Stomach (tissue), 19 donors: ENCODE measurements at places on chromosomes 11 and 22.

DNA sequence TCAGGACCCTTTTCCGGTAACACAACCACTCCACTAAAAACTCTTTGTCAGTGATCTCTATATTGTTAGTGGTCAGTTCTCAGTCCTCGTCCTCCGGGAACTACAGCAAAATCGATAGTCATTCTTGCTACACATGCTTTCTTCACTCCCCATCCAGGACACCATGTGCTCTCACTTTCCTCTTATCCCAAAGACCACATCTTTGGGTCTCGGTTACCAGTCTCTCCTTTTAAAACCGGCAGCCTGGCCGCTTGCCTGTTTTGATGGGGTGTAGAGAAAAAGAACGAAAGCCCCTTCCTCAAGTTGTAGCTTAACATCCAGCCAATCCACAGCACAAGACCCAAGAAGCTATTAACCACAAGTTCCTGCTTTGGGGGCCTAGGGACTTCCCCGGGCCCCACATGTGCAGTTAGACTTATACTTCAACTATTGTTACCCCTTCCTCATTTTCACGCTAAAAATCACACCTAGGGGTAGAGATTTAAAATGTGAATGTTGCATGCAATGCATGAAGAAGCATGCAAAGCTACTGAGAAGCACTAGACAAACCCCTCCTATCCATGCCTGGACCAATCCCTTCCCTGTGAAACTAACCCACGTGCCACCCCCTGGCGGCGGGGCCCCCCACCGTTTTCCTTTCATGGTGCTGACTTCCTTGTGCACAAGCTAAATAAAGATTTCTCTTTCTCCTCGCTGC is 1.5 kb upstream of the TOLLIP start:
- no peak for DNase-seq

GRCh38 chr22:34055525-34056200 is 135.4 kb upstream of the LARGE1 start:
- peak; percentile 28 for DNase-seq

GRCh38 chr11:93648158-93648557 is 13.3 kb upstream of the CEP295 start:
- DNase-seq: peak; percentile 42

- DNase-seq: no peak
Measured at GRCh38 chr22:48628891-48629543, 1198.7 kb downstream of the BRD1 start.

DNA sequence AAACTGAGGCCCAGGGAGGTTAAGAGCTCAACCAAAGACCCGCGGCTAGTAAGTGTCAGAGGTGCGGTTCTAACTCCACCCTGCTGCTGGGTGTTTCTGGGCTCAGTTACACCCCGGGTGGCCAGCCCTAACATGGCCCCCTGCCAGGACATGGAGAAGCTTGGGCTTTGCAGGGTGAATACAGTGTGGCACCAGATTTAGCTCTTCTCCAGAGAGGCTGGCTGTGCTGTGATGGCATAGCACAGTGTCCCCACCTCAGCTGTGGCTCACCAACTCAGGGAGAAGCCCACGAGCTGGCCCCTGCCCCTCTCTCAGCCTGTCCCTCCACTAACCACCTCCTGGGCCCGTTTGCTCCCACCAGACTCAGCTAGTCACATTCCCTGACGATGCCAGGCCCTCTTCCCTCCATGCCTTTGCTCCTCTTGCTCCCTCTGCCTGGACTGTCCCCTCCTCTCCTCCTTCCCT is 7.0 kb downstream of the UCP3 start:
- DNase-seq: no peak

- no peak for DNase-seq
Measured at GRCh38 chr11:73506038-73506437, 91.9 kb downstream of the FAM168A start.

GRCh38 chr11:113817162-113817561 is 37.6 kb downstream of the CLDN25 start:
- DNase-seq: no peak

DNA sequence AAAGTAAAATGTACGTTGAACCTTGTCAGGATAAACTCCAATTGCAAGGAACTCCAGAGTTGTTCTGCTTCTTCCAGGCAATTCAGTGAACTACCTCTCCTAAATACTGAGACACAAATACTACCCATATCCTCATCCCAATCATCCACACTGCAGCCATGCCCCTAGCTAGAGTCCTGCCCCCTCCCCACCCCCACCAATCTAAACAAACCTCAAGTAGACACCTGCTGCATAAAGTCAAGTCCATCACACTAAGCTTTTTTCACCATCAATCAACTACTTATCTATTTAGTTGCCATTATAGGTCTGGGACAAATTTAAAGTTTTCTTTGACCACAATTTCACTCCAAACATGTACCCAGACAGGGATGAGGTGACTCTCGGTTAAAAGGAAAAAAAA is 93.2 kb upstream of the APOA1 start:
- peak; percentile 25 for DNase-seq

- DNase-seq: no peak
Measured at GRCh38 chr11:75737314-75737713, 19.7 kb downstream of the MOGAT2 start.

GRCh38 chr11:1218788-1219445 is 3.9 kb upstream of the MUC5B start:
- DNase-seq: no peak

- DNase-seq: no peak
Measured at GRCh38 chr22:27625769-27626674, 175.5 kb downstream of the MN1 start.

DNA sequence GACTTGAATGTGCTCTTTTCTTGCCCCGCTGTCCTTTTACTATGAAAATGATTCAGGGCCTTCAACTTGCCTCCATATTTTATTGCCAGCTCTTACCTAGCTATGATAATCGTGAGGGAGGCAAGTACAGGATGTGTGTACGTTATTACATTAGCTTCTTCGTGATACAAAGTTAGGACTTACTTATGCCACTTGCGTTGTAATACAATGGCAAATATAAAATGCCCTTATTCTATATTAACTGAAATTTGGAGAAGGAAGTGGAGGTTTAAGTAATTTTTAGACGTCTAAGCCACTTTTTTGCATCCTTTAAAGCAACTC is 10.8 kb upstream of the CCT8L2 start:
- DNase-seq: no peak

- DNase-seq: peak; percentile 41
Measured at GRCh38 chr11:68643585-68643984, 40.8 kb upstream of the GAL start.

GRCh38 chr11:131246156-131246555 is 124.3 kb upstream of the NTM start:
- DNase-seq: no peak

DNA sequence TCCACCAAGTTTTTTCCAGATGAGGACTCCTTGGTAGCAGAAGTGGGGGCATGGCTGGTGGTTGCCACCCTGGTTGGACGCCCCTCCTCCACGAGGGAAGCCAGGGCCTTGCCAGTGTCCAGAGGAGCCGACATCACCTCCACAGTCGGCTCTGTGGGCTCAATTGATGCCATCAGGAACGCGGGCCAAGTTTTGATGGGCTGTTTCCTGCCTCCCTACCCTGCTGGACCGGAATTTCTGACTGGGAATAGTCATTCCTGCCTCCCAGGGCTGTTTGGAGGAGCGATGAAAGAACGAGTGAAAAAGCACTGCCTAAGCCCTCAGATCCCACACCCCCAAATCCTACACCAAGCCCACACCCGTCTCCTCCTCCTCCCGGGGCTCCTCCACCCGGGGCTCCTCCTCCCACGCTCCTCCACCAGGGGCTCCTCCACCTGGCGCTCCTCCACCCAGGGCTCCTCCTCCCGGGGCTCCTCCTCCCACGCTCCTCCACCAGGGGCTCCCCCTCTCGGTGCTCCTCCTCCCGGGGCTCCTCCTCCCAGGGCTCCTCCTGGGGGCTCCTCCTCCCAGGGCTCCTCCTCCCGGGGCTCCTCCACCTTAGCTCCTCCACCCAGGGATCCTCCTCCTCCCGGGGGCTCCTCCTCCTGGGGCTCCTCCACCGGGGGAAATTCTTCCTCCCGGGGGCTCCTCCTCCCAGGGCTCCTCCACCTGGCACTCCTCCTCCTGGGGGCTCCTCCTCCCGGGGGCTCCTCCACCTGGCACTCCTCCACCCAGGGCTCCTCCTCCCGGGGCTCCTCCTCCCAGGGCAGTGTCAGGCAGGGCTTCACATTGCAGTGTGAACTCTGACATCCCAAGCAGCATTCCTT is 10.0 kb upstream of the PRR5 start:
- no peak for DNase-seq

- no peak for DNase-seq
Measured at GRCh38 chr11:12219757-12220156, 109.4 kb downstream of the MICAL2 start.

DNA sequence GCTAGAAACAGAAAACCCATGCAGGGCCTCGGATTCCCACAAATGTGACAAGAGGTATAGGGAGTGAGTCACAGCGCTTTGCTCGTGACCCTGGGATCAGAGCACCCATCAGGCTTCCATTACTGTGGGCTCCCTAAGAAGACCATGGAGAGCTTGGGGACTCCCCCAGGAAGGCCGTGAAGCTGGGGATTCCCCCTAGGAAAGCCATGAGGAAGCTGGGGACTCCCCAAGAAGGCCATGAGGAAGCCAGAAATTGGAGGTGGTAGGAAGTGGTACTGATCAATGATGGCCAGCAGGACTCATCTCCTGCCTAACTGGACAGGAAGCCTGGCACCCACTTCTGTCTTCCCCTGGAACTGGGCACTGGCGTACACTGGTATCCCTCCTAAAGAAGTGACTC is 10.1 kb upstream of the DCPS start:
- no peak for DNase-seq

GRCh38 chr11:70265341-70265740 is 5.1 kb upstream of the PPFIA1 start:
- no peak for DNase-seq

DNA sequence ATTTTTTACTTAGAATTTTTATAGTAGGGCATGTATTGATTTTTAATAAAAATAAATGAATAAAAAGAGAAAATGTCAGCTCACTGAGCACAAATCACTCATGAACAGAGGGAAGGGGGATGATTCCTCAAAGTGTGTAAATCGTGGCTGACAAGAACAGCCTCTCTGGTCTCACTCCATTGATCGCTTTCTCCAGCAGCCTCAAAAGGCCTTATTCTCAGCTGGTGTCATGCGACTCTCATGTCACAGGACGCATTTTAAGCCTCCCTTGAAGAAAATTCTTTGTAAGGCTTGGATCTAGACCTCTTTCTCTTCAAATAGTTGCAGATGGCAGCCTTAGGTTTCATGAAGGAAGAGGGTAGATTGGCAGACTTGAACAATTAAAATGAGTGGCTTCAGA is 33.9 kb upstream of the SLC5A12 start:
- DNase-seq: no peak

DNA sequence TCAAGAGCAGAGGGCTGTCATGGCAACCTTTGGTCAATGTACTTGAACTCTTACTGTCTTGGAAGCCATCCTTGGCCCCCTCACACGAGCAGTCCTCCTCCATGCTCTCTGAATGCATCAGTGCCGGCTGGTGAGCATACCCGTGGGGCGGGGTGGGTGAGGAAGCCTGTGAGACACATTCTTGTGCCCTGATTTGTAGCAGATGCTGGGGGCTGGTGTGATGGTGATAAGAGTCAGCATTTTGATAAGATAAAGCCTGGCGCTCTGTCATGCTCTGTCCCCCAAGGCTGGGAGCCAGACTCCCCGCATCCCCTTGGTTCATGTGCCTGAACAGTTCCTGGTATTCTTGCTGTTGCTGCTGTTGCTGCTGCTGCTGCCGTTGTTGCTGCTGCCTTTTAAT is 20.5 kb upstream of the APOA1 start:
- no peak for DNase-seq

DNA sequence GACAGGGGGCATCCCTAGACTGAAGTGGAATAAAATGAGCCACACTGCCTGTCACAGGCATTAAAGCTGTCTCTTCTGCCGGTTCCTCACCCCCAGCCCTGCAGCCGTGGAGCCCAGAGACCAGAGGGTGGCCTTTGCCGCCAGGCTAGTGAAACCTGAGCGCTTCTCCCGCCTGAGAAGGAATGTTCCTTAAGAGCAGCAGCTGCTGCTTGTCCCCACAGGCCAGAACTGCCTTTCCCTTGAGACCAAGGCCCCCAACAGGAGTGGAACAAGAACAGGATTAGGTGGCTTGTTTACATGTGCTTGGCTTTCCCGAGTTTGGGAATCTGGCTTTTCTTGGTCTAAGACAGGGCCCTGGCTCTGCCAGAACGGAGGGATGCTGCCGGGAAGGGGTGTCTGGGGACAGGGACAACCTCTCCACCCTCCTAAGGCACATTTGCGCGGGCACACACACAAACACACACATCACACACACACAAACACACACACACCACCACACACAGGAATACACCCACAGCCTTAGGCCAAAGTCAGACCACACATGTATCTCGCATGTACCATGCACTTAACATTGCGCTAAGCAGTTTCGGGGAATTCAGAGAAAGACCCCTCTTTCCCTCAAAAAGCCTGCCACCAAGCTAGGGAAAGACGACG is 91.8 kb downstream of the FEZ1 start:
- no peak for DNase-seq

GRCh38 chr22:22060200-22061084 is 77.9 kb upstream of the TOP3B start:
- DNase-seq: no peak

- DNase-seq: peak; percentile 97
Measured at GRCh38 chr11:62805076-62805892, at the start of gene NXF1. Gene NXF1, minus strand, starts transcription at chr11:62805440. Its CDS starts 84 bp downstream, at chr11:62805356.

DNA sequence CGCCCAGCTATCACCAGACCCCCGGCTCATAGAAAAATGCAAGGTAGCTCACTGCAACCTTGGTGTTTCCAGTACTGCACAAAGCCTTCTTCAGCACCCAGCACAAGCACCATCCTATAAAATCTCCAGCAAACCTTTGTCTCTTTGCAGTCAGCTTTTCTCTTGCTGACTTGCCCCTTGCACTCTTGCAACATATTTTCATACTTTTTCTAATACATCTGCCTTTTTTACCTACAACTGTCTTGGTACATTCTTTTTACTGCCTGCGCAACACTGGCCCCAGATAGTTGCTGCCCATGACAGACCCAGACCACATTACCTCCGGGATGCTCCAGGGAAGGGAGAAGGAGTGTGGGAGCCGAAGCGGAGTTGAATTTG is 142.4 kb downstream of the MPPED1 start:
- no peak for DNase-seq

DNA sequence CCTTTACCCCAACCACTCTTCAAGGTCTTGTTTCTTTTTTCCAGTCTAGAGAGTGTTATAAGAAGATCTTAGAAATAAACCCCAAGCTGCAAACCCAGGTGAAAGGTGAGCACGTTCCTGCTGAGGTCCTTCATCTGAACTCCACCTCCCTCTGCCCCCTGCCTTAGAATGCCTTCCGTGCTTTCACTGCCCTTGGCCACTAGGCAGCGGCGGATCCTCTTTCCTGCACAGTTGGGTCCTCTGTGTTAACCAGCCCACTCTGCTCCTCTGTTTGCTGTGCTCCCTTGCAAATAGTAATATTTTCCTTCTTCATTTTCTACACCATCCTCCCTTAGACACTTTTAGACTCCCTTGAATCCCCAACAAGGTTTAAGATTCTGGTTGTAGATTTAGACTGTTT is 24.3 kb downstream of the TTC12 start:
- DNase-seq: no peak

- no peak for DNase-seq
Measured at GRCh38 chr22:23786261-23786710, 480 bp upstream of the SMARCB1 start.

- no peak for DNase-seq
Measured at GRCh38 chr22:50308597-50308935, 1.1 kb upstream of the PLXNB2 start.

- no peak for DNase-seq
Measured at GRCh38 chr11:27420722-27421572, 51.6 kb downstream of the LGR4 start.

- peak; percentile 82 for DNase-seq
Measured at GRCh38 chr11:416757-417621, 2.2 kb upstream of the SIGIRR start.
